NCI-H2081 (cell line): ENCODE measurements at places on chromosomes 13 and 19.
A peak's percentile ranks its signal among the peaks of the same experiment; 100 is the strongest.

DNA sequence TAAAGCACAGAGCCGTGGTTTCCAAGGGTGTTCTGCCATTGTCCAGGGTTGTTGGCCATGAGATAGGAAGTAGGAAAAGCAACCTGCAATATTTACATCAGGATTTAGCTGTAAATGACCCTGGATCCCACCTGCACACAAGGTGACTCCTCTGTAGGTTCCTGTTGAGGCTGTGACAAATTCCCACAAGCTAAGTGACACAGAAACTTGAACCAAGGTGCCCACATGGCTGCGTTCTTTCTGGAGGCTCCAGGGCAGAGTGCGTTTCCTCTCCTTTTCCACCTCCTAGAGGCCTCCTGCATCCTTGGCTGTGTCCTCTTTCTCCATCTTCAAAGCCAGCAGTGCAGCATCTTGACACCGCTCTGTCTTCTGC is 11.9 kb downstream of the CEACAM21 start:
- no peak for DNase-seq

- no peak for DNase-seq
Measured at GRCh38 chr13:31919971-31920726, 111.4 kb upstream of the FRY start.

DNA sequence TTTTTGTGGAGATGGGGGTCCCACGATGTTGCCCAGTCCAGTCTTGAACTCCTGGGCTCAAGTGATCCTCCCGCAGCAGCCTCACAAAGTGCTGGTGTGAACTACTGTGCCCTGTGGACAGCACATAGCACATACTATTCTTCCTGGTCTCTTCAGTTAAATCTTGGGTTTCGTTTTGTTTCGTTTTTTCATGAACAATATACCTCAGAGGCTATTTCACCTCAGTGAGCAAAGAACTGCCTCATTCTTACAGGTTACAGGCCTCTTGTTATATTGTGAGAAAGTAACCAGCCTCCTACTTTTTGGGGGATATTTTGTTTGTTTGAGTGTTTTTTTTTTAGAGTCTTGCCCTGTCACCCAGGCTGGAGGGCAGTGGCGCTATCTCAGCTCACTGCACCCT is 1.3 kb upstream of the C3 start:
- DNase-seq = no peak

DNA sequence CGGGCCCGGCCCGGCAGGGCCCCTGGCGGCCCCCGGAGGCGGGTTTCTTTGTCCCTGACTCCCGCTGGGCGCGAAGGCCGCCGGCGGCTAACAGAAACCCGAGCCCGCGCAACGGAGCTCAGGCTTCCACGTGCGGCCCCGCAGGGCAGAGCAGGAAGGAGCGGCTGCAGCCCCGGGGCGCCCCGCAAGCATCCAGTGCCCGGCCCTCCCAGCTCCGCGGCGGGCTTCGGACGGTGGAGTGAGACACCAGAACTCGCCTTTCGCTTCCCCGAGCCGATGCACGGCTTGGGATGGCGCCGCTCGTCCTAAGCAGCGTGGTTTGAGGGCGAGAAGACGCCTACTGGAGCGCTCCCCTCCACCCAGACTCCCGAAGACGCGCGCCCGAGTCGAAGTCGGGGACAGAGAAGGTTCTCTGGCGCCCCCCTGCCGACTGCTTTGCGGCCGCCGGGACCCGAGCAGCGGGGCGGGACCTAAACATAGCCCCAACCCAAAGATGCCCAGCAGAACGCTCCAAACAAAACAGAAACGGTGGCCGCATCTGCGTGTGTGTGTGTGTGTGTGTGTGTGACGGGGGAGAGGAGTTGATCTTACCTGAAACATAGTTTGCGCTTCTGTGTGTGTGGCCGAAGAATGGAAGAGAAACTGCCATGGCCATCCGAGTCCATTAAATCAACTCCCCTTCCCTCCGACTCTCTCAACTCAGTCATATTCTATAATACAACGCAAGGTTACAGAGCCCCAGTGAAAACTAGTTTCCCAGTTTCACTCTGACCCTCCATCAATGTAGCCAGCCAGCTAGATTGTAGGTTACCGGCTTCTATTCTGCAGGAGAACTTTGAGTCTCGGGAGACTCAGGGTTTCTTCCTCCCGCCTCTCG is 629 bp upstream of the FGF9 start:
- DNase-seq = peak; percentile 61

- DNase-seq = no peak
Measured at GRCh38 chr13:109883181-109884180, 97.1 kb upstream of the IRS2 start.

GRCh38 chr19:45938733-45939319 is 24.2 kb upstream of the NANOS2 start:
- no peak for DNase-seq

GRCh38 chr19:16402041-16402440 is 69.7 kb downstream of the EPS15L1 start:
- DNase-seq = no peak

- no peak for DNase-seq
Measured at GRCh38 chr19:40740747-40741146, 9.5 kb downstream of the ACTMAP start.

- DNase-seq = peak; percentile 6
Measured at GRCh38 chr13:101474419-101474957, 22.0 kb downstream of the ITGBL1 start.

DNA sequence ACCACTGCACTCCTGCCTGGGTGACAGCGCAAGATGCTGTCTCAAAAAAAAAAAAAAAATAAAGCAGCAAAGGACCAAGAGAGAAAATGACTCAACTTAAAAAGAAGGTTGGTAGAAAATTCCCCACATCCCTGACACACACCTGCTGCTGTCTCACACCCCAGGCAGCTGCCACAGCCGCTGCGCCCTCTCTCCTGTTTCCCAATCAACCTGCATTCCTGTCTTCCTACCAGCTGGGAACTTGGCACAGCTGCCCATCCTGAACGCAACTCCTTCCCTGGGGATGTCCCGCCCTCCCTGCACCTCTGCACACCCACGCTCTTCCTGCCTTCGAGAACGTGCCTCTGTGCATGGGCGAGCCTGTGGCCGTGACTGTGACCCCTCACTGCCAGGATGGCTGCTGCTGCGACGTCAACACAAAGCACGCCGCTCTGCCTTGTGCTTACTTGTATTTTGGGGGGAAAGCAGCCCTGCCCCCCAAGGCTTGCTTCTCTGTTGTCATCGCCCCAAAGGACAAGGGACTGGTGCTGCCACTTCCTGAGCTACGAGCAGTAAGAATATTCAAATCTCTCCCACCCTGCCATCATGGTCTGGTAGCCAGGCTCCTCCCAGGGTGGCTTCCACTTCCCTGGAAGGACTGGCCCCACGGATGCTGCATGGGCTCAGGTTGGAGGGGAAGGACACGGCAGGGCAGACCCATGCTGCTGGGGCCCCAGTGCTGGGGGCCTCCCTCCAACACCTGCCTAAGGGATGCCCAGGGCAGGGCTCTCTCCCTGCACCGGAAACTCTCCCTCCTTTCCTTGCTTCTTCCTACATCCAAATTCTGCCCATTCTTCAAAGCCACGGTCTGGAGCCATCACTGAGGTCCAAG is 20.7 kb downstream of the SH3GL1 start:
- no peak for DNase-seq

DNA sequence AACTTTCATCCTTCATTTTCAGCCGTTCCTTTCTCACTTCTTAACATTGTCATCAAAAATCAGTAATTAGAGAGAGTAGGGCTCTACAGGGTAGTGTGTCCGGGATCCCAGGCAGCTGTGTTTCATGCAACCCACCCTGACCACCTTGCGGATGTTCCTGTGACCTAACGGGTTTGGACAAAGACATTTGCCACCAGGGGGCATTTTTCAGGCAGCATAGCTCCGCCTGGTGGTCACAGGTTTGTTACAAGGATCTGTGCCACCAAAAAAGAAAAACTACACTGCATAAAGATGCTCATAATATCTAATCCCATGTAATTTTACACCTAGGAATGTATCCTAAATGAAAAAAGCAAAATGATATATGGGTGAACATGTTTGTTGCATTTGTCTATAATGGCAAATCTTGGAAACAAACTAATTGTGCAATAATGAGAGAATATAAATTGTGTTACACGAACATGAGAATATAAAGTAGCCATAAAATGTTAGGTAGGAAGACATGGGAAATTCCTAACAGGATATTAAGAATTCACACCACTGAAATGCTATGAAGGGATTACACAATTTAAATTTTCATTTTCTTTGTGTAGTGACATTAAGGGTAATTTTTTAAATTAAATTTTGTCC is 123.0 kb downstream of the SLC7A1 start:
- no peak for DNase-seq

DNA sequence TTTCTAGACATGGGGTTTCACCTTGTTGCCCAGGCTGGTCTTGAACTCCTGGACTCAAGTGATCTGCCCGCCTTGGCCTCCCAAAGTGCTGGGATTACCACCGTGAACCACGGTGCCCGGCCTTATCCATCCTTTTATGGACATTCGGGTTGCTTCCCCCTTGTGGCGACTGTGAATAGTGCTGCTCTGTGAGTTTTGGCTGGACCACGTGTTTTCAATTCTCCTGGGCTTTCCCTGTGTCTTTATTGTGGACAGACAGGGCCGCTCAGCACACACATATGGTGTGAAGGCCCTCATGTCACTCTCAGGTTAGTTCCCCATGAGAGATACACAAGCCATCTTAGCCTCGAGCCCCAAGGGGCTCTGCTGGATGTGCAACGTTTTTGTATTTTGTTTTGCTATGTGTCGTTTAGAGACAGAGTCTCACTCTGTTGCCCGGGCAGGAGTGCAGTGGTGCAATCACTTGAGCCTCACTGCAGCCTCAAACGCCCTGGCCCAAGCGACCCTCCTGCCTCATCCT is 40.5 kb downstream of the MAU2 start:
- DNase-seq = peak; percentile 73

- peak; percentile 77 for DNase-seq
Measured at GRCh38 chr13:21124852-21125251, 51.5 kb downstream of the SKA3 start.

- no peak for DNase-seq
Measured at GRCh38 chr13:109760402-109760801, 26.0 kb downstream of the IRS2 start.

- no peak for DNase-seq
Measured at GRCh38 chr19:28294395-28294794, 918.6 kb downstream of the UQCRFS1 start.

DNA sequence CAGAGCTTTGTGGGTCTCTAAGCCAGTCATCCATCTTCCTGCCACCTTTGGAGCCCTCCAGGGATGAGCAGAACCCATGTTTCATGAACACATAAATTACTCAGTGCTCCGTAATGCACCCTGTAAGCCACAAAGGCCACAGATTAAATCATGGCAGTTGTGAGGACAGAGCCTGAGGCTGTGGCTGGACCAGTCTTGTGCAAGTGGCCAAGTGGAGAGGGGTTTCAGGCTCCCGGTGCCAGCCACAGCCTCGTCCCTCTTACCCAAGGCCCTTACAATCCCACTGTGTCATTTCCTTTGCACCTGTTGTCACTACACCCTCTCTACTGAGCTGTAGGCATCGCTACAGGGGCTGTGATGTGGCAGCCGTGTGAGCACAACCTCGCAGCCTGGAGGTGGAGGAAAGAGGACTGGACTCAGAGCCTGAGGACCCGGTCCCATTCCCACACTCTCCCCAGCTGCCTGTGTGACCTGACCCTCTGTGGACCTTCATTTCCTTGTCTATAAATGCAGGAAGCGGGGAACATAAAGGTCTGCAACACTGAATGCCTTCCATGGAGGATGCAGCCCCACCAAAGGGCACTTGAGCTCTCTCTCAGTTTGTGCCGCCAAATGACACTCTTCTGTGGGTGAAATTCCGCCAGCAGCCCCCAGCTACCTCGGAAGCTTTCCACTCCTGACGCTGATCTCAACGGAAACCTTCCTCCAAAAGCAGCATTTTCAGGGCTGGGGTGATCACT is 792.0 kb downstream of the UQCRFS1 start:
- no peak for DNase-seq

- DNase-seq = no peak
Measured at GRCh38 chr13:94896238-94896637, 183.9 kb upstream of the SOX21 start.

GRCh38 chr19:46520616-46521015 is 24.9 kb upstream of the PNMA8B start:
- no peak for DNase-seq

GRCh38 chr19:16326401-16327168 is 2.0 kb downstream of the KLF2 start:
- DNase-seq = no peak

DNA sequence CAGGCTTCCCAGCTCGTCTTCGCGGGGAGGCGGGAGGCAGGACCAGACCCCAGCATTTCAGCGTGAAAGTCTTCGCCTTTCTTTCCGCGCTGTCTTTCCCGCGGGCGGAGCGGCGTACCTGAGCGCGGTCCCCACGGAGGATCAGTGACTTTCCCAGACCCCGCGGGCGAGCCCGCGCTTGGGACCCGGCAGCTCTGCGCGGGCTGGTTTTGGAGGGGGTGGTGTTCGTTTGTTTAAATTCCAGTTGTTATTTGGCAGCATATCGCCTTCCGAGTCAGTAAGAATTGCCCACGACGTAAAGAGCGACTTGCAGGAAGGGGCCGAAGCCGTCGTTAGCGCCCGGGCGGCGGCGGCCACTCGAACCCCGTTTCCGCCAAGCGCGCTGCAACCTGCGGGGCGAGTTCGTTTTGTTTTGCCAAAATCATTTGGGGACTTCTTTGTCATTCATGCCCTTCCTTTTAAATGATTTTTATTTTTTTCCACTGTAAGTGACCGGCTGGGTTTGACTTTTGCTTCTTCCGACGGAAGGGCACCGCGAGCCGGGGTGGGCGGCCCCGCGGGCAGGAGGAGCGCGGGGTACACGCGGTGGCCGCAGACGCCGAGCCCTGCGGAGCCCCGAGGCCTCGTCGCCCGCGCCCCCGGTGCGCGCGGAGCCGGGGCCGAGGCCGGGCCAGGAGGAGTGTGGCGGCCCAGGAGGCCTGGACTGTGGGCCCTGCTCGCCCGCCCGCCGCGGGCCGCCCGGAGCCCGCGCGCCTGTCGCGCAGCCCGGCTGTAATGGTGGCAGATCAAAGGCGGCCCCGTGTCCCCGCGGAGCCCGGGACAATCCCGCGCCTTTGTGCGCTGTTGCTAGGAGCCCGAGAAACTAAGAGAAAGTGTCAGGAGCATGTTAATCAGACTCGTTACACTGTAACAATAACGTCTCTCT is 75.9 kb downstream of the ZIC5 start:
- no peak for DNase-seq

DNA sequence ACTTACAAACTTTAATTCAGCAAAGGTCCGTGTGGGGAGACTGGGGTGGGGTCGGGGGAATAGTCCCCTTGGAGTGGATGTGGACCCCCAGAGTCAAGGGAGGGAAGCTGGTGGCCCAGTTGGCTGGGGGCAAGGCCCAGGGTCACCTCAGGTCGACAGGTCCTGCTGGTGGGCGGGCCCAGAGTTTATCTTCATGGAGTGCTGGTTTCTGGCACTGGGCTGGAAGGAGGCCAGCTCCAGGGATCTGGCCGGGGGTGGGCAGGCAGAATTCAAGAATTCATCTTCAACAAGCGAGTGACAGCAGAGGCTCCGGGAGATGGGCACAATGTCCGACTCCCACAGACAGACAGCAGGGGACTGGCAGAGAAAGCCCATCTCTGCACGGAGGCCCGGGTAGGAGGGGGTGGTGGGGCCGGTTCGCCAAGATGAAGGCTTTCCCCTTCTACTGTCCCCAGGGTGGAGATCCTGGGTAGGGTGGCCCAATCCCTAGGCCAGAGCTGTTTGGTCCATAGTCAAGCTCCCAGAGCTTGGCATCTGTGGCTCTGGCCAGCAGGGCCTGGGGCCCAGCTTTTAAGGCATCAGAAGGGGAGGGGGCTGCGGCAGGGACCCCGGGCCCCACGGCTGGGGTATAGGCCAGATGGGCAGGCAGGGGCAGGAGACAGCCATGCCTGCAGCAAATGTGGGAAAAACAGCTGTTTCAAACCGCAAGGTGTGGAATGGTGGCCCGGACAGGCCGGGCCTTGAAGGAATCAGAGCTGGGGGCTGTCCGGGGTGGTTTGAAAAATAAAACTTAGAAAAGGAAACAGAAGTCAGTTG is 622 bp upstream of the FDX2 start:
- no peak for DNase-seq
